Hindlimb muscle (tissue), 1 donor: ENCODE measurements at places on chromosomes 3 and 15. TPM values are rescaled to one million over a fixed set of nuclear protein-coding genes. Genes with fewer than 3 reads are reported as not detected.
A peak's percentile ranks its signal among the peaks of the same experiment; 100 is the strongest.

DNA sequence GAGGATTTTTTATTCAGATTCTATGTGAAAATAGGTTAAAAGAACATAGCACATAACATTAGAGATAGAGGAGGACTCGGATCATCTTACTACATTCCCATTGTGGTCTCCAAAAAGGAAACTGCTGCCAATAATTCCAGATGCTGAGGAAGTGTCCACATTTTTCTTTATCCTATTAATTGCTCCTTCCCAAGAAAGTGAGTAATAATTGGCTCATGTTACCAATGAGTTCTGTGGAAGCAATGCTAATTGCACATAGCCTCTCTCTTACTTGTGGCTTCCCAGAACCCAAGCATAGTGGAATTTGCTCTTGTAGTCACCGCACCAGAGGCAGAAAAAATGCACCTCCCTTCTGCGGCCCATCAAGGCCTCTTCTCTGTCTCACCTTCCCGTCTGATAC is 208.4 kb downstream of the PLOD2 start:
- DNase-seq = peak; percentile 36

DNA sequence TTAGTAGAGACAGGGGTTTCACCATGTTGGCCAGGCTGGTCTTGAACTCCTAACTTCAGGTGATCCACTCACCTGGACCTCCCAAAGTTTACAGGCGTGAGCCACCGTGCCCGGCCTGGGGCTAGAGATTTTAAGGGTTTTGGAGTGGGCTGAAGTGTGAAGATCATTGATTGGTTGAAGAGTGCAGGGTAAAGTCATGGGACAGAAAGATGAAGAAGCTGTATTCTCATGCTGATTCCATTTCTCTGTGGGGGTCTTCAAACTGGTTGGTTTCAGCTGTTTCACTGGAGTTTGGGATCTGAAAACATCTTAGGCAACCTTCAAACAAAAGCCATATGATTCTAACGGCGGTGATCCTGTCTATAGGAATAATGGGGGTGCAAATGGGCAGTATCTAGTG is 52.1 kb downstream of the GATM start:
- DNase-seq = no peak

DNA sequence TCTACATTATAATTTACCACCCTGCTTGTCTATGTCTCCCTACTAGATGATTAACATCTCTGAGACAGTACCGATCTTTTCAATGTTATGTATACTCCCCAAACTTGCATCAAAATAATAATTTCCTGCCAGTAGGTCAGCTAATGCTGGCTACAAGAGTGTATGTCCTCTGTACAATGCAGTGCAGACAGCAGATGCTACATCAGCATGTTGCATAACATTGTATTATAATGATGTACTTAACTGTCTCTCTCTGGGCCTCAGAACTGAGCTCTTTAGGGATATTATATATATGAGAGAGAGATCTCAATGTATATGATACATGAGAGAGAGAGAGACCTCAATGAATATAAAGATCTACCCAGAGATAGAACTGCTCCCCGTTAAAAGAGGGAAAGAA is 456.6 kb downstream of the SHQ1 start:
- no peak for DNase-seq

DNA sequence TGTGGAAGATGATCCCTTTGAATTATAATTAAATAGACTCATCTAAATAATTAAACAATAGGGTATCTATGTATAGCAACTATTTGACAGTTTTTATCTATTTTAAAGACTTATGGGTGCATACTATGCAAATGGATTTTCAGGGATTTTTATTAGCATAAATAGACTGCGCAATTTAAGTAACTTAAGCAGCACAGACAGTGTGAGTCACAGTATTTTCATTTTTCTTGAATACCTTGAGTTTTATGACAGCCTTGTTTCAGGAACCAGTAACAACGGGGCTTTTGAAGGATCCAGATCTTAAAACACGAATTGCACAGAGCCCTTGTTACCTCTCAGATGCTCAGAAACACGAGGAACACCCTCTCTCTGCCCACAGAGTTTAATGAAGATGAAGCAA is 175.5 kb upstream of the CD96 start:
- DNase-seq = no peak

GRCh38 chr15:79562403-79562815 is 130.3 kb downstream of the MINAR1 start:
- no peak for DNase-seq

- DNase-seq = no peak
Measured at GRCh38 chr3:167102071-167102470, 278.0 kb downstream of the ZBBX start.

- DNase-seq = no peak
Measured at GRCh38 chr15:32709295-32710033, 8.3 kb upstream of the GREM1 start.

- no peak for DNase-seq
Measured at GRCh38 chr3:38210141-38210757, 44.9 kb downstream of the OXSR1 start.

Gene CRTC3
- polyA plus RNA-seq = 26.4 TPM

GRCh38 chr15:59678620-59679019 is 10.5 kb downstream of the BNIP2 start:
- no peak for DNase-seq

DNA sequence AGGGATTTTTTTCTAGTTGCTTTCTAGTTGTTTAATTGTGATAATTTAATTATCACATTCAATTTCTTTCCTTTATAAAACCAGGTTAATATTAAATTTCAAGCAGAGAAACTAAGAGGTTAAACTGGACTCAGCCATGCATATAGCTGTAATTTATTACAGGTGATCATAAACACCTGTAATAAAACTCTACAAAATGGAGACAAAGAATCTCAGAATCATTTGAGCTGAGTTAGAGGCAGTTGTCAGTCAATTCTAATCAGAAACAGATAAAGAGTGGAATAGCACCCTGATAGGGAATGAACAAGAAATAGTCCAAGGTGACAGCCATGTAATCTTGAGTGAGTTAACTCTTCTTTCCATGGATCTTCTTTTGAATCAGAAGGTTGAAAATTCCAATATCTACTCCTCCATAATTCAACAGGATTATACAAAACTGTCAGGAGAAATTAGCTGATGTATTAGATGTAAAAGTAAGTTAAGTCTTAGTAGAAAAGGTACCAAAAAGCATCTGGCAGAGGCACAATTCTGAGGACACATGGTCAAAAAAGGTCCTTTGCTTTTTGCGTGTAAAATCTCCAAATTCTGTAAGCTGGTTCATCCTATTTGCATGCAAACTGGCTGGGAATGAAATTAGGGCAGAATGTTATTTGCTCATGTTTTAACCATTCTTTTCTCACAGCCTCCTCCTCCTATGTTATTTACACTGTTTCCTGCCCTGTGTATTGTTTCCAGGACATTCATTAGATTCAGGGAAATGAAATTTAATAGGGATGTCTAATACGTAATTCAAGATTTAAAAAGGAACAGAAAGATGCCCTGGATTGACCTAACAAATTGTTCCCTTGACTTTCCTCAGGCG is 39.4 kb upstream of the B3GNT5 start:
- DNase-seq = no peak

DNA sequence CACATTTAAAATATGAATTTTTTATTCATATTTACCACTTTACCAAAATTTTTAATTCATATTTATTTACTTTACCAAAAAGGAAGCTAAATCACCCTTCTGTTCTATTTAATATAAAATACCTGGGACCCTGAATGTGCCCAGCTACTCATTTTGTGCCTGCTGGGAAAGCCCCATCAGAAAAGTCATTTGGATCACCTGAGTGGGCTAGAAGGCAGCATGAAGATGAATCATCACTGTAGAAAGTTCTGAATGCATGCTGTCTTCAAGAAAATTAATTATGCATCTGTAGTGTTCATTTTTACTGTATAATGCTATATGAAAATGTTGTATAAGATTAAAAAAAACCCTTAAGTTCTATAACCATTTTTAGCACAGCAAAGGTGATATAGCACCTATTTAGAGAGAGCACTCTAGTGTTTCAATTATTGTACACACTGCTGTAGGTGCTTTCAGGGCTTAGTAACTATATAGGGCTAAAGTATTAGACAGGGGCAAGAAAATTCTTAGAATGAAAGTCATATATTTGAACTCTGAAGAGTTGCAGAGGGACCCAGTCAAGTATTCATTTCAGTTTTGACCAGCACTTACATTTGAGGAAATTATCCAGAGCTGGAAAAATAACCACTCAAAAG is 175.1 kb downstream of the NFKBIZ start:
- no peak for DNase-seq

Gene NTRK3
- polyA plus RNA-seq = 3.2 TPM

DNA sequence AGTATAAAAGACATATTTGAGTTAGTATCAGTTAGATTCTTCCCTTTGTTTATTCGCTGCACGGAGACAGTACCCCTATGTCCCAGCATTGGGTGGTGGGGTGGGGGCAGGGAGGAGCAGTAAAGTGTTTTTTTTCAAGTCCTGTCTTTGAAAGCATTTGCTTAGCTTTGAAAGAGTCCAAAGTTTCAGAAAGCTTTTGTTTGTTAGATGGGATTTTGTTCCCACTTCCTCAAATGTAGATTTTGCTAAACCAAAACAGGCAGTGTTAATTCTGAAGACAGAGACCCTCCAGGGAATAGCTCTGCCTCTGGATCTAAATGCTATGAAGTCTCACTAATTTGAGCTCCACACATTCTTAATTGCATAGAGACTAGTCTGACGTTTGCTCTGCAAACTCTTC is 114.6 kb upstream of the KCNAB1 start:
- no peak for DNase-seq

DNA sequence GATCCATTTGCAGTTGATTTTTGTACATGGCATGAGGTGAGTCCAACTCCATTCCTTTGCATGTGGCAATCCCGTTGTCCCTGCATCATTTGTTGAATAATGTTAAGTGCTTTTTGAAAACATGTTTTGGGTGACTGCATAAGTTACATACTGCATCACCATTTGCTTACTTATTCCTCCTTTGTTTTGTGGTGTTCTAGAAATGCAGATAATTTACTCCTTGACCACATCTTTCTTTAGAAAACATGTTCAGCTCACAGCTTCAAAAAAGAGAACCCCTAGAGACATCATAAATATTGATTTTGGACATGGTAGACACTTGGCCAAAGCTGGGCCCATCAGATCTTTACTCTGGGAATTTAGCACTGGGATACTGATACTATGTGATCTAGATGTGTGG is 135.3 kb upstream of the DAZL start:
- no peak for DNase-seq
